ENCODE measurements at places on chromosomes 2 and 18.

- DNase-seq: no peak
Measured at GRCh38 chr18:13017247-13017875, 26.2 kb downstream of the CEP192 start.

DNA sequence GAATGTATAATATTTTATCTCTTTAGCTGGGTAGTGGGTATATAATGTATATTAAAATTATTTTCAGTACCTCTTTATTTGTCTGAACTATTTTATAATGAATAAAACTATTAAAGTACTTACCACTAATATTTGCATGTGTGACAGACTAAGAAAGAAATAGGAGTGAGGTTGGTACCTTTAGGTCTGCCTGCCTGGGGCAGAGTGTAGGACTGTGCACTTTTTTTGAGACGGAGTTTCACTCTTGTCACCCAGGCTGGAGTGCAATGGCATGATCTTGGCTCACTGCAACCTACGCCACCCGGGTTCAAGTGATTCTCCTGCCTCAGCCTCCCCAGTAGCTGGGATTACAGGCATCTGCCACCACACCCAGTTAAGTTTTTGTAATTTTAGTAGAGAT is 18.8 kb downstream of the NCOA1 start:
- no peak for DNase-seq

GRCh38 chr18:53819174-53819573 is 405.3 kb downstream of the MBD2 start:
- DNase-seq: no peak

DNA sequence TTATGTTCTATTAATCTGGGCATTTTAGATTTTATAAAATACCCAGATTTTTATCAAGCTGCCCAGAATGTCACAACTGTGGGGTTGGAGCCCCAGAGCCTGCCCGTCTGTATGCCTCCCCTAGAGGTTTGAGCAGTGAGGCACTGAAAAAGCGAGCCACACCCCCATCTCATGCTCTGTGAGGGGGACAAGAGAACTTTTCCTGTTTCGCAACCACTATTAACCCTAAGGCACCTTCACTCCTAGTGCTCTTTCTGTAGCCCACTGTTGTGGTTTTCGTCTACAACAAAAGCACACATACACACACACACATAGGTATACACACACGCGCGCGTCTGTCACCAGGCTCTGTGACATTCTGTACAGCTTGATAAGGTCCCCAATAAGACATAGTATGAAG is 38.0 kb downstream of the DCDC2C start:
- no peak for DNase-seq

- peak; percentile 71 for DNase-seq
Measured at GRCh38 chr2:39696838-39697237, 31.1 kb downstream of the TMEM178A start.

GRCh38 chr2:16161768-16162490 is 221.6 kb downstream of the MYCN start:
- no peak for DNase-seq

GRCh38 chr18:36303211-36303844 is 5.8 kb downstream of the FHOD3 start:
- no peak for DNase-seq

GRCh38 chr18:56238576-56238975 is 399.8 kb downstream of the TXNL1 start:
- no peak for DNase-seq

DNA sequence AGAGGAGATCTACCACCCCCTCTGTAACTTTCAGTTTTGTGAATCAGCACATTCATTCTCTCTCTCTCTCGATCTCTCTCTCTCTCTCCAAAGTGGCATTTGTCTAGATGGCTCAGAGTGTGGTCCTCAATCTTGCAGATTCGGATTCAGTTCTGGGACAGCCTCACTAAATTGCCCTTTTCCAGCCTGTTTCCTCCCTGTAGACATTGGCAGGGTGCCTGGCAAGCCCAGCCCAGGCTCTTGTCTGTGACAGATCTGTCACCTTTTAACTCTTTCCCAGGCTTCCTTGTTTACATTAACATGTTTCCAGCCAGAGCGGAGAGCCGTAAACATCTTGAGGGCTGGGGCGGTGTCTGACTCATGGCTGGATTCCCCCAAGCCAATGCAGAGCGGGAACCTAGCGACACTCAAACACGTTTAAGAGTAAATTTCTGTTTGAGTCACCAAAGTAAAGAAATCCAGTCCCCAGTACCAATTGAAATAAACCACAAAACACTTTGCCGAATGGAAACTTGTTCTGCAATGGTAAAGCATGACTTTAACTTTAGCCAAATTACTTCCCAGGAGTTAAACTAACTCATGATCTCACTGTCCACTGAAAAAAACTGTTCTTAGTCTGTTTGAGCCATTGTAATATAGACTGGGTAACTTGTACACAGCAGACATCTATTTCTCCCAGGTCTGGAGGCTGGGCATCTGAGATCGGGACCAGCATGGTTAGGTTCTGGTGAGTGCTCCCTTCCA is 6.6 kb upstream of the CYP27C1 start:
- peak; percentile 29 for DNase-seq

GRCh38 chr2:235746257-235746934 is 252.6 kb downstream of the AGAP1 start:
- peak; percentile 47 for DNase-seq

- peak; percentile 64 for DNase-seq
Measured at GRCh38 chr2:152335016-152335725, at the start of gene FMNL2. Gene FMNL2, plus strand, starts transcription at chr2:152335174.

GRCh38 chr2:70920367-70920715 is 15.4 kb upstream of the ATP6V1B1 start:
- DNase-seq: no peak

DNA sequence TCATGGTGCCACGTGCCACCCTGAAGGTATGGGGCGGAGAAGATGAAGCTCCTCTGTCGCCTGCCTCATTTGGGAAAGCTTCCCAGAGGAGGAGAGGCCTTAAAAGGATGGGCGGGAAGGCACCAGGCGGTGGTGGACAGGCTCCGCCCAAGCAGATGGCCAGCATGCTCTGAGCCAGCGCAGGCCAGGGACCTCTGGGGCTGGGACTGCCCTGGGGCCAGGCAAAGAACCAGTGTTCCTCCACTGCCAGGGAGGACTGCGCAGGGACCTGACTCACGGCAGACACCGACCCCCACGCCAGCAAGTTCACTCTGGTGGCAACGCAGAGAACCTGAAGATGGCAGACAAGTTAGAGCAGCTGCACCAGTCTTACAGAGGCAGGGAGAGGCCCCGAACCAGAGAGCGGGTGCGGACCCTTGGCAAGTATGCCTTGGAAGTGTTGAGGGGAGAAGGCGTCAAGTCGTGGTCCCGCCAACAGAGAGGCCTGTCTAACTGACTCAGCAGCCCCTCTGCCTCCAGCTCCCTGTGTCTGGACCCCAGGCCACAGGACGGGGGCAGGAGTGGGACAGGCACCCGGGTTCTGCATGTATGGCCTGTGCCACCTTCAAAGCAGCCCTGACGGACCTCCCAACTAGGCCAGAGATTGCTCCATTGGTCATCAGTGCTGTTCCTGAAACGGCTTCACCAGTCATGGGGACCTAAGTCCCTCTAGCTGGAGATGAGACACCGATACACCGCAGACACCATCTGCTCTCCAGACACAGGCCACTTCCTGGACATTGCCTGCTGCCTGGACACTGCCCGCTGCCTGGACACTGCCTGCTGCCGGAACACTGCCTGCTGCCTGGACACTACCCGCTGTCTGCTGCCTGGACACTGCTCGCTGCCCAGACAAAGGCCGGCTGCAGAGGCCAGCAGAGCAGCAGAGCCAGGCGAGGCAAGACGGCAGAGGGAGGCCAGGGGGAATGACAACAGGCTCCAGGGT is 124.7 kb downstream of the HDAC4 start:
- no peak for DNase-seq

- DNase-seq: no peak
Measured at GRCh38 chr2:202564226-202564625, 70.5 kb upstream of the FAM117B start.

GRCh38 chr2:108919571-108920373 is 69.2 kb downstream of the EDAR start:
- no peak for DNase-seq

DNA sequence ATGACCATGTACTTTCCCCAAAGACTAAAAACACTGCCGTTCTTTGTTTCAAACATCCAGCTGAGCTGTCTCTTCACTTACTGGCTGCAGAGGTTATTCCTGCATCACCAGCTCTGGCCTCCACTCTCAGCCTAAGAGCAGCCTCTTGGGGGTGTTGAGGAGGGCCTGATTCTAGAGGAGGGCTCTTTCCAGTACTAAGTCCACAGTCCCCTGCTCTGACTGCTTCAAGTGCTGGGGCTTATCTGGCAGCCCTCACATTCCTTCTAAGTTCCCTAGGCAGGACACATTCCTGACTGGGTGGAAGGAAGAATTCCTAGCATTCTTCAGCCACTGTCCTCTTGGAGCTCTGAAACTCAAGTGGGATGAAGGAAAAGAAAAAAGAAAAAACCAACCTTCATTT is 32.9 kb upstream of the EHBP1 start:
- no peak for DNase-seq

DNA sequence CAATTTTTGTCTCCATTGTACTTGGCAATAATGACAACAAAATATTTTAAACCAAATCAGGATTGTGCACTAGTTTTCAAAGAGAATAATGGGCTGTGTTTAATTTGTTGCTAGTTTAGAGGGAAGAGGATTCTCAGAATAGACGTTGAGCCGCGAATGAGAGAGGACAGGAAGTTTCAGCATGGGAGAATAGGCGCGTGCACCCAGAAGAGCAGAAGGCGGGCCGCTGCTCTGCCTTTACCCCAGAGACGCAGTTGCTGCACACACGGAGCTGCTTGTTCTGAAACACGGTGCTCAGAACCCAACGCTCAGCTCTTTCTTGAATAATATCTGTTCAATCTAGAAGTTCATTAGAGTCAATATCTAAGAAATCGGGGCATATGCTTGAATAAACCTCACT is 223.4 kb downstream of the MYT1L start:
- no peak for DNase-seq

DNA sequence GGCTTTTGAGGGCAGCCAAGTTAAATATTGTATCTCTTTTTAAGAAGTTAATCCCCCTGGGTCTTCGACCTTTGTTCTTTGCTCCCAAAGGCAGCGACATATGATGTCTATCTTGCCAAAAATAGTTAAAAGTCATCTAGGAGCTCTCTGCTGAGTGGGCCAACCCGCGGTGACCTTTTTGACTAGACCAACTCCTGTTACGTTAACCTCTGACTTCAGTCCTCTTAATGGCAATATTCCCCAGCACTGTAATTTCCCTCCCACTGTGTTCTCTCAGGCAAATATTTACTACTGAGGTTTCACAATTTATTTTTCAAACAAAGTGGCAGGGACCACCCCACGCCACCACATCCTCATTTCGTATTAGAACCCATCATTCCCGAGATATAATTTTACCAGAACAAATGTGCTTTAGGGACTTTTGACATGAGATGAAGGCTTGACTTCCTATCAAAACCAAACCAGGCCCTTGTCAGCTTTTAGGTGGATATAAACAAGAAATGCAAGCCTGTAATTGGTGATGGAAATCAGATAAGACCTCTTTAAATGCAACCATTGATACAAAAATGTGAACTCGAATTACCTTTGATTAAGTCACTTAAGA is 764.7 kb downstream of the SATB2 start:
- no peak for DNase-seq

DNA sequence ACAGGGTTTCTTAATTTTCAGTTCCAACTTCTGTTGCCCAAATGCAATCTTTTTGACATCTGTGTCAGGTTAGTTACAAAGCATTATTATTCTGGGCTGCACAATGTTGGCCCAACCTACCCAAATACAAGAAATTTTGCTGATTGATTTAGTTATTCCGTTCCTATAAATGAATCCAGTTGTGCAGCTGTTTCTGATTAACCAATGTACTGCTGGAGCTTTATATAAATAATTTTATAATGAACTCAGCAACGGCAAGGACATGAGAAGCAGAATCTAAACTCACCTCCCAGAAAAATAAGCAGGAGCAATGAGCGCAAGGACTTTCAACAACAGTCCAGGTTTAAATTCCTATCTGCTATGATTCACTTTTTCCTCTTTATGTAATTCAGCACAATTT is 76.3 kb upstream of the WIPF1 start:
- DNase-seq: no peak

DNA sequence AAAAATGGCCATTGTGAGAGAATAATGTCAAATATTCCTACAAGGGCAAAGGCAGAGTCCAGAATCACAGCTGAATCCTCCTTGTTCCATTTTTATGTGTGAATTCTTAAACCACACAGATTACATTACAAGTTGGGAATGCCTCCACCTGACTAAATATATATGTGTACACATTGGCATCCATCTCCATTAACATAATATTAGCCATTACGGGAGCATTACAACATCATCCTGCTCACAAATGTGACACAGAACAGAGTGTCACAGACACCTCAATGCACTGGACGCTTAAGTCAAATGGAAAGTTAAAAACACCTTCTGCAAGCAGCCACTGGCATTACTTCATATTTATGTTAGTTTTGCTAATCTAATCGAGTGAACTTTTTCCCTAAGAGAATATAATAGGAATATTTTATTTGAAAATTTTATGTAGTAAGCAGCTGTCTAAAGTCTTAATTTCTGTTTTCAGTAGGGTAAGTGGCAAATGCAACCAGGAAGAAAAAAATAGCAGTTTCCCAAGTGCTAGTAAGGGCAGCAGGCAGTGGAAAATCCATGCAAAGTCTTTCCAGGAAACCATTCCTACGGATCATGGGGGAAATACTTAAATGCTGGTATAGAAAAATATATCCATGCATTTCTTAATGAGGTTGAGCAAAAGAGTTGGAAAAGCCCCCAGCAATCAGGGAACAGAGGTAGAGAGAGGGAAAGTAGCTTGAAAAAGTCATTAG is 255.6 kb downstream of the OSR1 start:
- no peak for DNase-seq

DNA sequence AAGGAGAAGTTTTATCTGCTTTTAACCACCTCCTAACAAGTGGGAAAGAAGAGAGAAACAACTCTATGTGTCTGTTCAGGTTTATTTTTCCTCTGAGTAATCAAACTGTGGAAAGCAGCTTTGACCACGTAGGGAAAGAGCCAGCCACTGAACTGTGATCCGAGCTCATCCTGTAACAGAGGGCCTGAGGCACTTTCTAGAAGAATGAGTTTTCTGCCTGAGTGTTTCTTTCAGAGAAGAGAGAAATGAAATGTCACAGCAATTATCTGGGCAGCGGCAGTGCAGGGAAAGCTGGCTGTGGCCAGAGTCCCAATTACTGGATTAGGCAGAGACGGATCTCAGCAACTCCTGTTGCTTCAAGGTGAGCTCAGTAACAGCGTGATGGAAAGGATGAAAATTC is 151.9 kb downstream of the CD226 start:
- DNase-seq: no peak

DNA sequence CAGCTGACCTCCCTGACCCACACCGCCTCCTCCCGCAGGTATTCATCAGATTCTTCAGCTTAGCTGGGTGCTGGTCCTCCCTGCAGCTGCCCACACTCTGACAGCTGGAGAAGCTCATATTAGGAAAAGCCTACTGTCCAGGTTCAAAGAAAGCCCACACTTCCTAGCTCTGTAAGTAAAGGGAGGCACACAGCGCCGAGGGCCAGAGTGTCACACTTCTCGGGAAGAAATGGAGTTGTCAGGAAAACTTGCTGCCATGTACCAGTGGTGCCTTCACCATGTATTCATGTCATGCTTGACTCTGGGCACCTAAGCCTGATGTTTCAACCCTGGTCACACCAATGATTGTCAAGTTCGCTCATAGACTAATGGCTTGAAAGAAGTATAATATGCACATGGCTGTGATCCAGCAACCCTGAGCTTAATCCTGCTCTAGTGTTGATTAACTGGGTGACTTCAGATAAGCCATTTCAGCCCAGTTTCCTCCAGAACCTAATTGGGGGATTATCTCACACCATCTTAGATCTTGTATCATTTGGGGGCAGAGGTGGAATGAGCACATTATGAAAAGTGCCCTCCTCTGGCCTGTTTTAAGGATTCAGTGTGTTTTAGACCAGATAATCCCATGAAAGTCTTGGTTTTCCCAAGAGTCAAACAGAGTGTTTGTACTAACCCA is 180.3 kb upstream of the PARD3B start:
- no peak for DNase-seq

Measured in NCI-H774 (cell line).